ENCODE measurements at places on chromosomes 7 and 10. TPM values are rescaled to one million over a fixed set of nuclear protein-coding genes. Genes with fewer than 3 reads are reported as not detected.

LIPN gene
- not detected for total RNA-seq

SPDYE2 gene
- not detected for total RNA-seq

SKIDA1 gene
- 0.33 TPM for total RNA-seq

GRID2IP gene
- total RNA-seq, result not detected

NME8 gene
- not detected for total RNA-seq

NRP1 gene
- 39.6 TPM for total RNA-seq

ALDH18A1 gene
- 80.4 TPM for total RNA-seq

C1QL3 gene
- not detected for total RNA-seq

DYNC1I1 gene
- total RNA-seq, result 6.5 TPM

LSM5 gene
- total RNA-seq, result 157 TPM

FAM13C gene
- 8.1 TPM for total RNA-seq

EMX2 gene
- not detected for total RNA-seq

LRRN3 gene
- 0.18 TPM for total RNA-seq

AQP1 gene
- total RNA-seq, result 1.7 TPM

VIPR2 gene
- total RNA-seq, result 0.68 TPM

CYP2C18 gene
- total RNA-seq, result 0.04 TPM

PON1 gene
- total RNA-seq, result not detected

NUDT13 gene
- 1.1 TPM for total RNA-seq

IL6 gene
- total RNA-seq, result 6.7 TPM

GPER1 gene
- 1.5 TPM for total RNA-seq

OPALIN gene
- not detected for total RNA-seq

DPCD gene
- total RNA-seq, result 62.3 TPM

MACC1 gene
- 0.46 TPM for total RNA-seq

SPOCK2 gene
- 0.29 TPM for total RNA-seq

CDK5 gene
- 46.0 TPM for total RNA-seq

RHEB gene
- 144 TPM for total RNA-seq

TWIST1 gene
- 29.1 TPM for total RNA-seq

IFIT2 gene
- 4.0 TPM for total RNA-seq

MSMB gene
- total RNA-seq, result not detected

ECHDC3 gene
- total RNA-seq, result 4.4 TPM

ELAPOR2 gene
- total RNA-seq, result 9.5 TPM

ERVW-1 gene
- total RNA-seq, result not detected

IFIT1 gene
- 123 TPM for total RNA-seq

HGF gene
- total RNA-seq, result 75.8 TPM

ENTPD1 gene
- total RNA-seq, result 0.12 TPM

ADARB2 gene
- 0.21 TPM for total RNA-seq

NPY4R2 gene
- not detected for total RNA-seq

PIK3AP1 gene
- total RNA-seq, result not detected

CASTOR2 gene
- 9.2 TPM for total RNA-seq

COL28A1 gene
- total RNA-seq, result not detected

PRLHR gene
- not detected for total RNA-seq

FKBP9 gene
- 167 TPM for total RNA-seq

KCTD7 gene
- 7.1 TPM for total RNA-seq

BMI1 gene
- 58.6 TPM for total RNA-seq

RELN gene
- total RNA-seq, result not detected

NPTX2 gene
- not detected for total RNA-seq

PTN gene
- total RNA-seq, result 83.7 TPM

TMEM213 gene
- not detected for total RNA-seq

ZNF503 gene
- total RNA-seq, result 3.7 TPM
